Esophagus squamous epithelium (tissue), 5 donors: ENCODE measurements at places on chromosomes 7 and 10.

GRCh38 chr10:77696584-77696983, 59.0 kb upstream of the KCNMA1 start:
- no peak for DNase-seq

DNA sequence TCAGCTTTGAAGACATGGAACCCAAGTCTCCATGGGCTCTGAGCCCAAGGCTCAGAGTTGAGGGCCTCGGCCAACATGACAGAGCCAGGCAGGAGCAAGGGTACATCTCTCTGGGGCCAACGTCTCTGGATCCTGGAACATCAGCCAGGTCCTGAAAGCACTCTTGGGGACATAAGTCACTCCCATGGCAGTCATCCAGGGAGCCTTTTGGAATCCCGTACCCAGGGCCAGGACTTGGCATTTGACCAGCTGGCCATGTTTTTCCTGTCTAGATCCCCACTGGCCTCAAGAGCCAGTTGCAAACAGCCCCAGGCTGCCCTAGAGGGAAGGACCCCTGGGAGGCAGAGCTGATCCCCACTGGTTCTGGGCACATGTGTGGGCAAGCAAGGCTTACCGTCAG, 4.3 kb upstream of the CXCL12 start:
- no peak for DNase-seq

DNA sequence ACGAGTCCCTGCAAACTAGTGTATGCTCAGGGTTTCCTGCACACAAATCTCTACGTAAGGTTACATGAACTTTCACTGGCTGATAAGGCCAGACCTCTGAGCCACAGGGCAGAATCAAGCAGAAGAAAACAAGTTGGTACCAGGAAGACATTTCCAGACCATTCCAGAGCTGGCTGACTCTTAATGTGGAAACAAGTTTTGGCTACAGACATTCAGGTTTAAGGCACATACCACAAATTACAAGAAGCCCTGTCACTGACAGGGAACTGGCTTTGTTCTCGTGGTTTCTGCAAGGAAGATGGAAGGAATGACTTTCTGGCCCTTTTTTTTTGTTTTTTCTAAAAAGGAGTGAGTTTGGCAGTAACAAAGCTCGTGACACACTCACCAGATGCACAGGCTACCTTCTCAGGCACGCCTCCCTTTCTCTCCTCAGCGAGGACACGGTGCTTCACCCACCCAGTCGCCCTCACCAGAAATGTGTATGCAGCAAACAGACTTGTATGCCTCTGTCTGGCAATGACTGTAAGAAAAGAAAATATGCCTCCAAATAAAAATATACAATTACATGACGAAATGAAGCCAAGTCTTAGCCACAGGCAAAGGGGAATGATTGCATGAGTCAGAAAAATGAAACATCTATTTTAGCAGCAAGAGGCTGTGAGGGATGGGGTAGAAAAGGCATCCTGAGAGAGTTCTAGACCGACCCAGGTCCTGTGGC, 22.6 kb downstream of the PLAC9 start:
- no peak for DNase-seq

DNA sequence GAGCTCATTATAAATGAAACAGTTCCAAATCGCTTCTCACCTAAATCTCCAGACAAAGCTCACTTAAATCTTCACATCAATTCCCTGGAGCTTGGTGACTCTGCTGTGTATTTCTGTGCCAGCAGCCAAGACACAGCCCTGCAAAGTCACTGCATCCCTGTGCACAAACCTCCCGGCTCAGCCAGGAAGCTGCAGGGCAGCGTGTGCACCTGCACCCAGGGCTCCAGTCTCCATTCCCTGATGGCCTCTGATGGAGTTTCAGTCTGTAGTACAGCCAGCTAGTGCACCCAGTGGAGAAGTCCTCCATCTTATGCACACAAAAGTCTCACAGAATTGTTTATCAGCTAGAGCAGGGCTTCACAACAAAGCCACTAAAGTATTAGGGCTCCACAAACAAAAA, 51.1 kb upstream of the PRSS58 start:
- no peak for DNase-seq

DNA sequence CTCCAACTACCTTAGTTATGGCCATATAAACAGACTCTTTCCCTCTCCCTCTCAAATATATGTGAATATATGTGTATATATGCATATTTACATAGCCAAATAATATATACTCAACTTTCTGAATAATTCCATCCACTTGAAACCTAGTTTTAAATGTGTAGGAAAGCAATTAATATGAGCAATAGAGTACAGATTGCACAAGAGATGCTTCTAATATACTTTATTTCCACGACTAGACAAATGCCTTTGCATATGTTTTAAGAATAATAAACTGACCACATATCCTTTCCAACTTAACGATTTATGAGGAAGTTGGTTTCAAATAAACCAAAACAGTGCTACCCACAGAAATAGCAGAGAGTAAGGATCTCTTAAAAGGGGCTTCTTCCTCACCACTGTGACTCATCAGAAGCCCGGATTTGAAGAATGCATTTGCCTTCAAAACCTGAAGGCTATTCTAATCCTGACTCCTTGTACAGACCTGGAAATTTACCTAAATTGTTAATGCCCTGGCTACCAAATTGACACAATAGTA, 266.3 kb downstream of the AHR start:
- DNase-seq, result no peak

DNA sequence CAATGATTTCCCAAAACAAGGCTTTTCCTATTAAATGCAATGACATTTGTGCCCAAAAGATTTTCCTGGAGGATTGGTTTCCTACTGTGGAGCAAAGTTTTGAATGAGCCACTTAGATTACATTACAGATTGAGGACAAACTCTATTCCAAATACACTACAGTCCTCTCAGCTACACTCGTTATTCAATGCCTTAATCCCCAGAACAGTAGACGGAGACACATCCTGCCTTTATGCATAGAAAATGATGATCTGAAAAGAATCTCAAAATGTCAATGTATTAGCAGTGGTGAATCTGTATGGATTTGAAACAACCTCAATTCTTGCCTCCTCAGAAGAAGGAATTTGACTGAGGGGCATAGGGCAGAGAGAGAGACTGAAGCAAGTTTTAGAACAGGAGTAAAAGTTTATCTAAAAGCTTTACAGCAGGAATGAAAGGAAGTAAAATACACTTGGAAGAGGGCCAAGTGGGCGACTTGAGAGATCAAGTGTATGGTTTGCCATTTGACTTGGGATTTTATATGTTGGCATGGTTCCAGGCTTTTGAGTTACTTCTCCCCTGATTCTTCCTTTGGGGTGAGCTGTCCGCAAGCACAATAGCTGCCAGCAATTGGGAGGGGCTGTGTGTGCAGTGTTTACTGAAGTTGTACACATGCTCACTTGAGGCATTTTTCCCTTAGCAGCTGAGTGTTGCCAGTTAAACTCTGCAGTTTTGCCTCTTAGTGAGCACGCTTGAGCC, 891.9 kb upstream of the MBL2 start:
- no peak for DNase-seq

- no peak for DNase-seq
These were observed 41.9 kb upstream of the PRKAR1B start for GRCh38 chr7:768881-769504.

- DNase-seq, result no peak
These were observed 682.8 kb downstream of the MAGI2 start for GRCh38 chr7:78770422-78771410.

- DNase-seq, result no peak
These were observed 674 bp downstream of the AMZ1 start for GRCh38 chr7:2688409-2689342.
